ENCODE measurements at places on chromosomes 11 and 22.

DNA sequence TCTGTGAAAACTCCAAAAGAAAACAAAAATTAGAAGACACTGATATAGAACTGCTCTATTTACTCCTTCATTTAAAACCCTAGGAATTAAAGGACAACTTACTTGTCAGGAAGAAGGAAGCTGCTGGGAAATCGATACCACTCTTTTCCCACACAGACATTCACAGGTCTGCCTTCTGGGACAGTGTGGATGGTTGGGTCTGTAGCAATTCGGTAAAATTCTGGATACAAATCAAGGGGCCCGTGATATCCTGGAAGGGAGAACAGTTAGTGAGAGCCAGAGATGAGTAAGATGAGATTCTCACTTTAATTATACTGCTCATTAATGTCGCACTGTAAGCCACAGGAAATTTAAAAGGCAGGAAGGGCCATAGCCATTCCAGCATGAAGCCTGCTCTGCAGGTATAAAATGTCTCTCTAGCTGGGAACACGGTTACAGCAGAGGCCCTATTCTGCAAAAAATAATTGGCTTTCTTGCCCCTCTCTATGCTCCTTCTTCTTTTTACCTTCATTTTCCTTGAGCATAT, 34.0 kb downstream of the ALG9 start:
- DNase-seq: no peak

GRCh38 chr11:44693654-44694119, 33.1 kb upstream of the TSPAN18 start:
- DNase-seq: no peak

- no peak for DNase-seq
These were observed 886.4 kb downstream of the BRD1 start for GRCh38 chr22:48941033-48941902.

GRCh38 chr11:5983443-5983842, 3.3 kb downstream of the OR52L1 start:
- DNase-seq: no peak

GRCh38 chr11:64153812-64154211, 12.1 kb downstream of the MACROD1 start:
- DNase-seq: no peak

DNA sequence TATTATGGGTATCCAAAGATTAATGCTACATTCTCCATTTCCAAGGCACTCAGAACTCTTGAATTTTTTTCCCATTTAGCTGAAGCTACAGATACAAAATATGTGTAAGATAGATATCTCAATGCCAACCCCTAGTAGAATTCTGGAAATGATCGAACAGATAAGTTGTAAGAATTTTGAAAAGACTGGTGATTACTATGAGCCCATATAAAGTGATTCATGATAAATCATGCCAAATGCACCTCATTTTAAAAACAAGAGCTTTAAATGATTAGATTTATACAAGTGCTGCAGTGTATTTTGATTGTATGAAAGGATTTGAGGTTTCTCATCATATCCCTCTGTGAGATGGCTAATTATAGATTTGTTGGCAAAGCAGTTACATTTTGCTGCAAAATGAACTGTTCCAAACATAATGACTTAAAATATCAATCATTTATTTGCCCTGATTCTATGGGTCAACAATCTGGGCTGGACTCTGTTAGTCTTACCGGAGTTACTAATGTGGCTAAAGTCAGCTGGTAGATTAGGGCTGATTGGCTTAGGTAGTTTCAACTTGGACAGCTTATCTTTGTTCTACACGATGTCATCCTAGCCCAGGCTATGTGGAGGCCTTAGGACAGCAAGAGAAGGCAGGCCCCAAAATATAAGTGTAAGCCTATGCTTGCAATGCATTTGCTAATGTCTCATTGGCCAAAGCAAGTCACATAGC, 3.4 kb downstream of the OR10V1 start:
- no peak for DNase-seq
